ENCODE measurements at places on chromosomes 2 and 18. TPM values are rescaled to one million over a fixed set of nuclear protein-coding genes. Genes with fewer than 3 reads are reported as not detected.

DNA sequence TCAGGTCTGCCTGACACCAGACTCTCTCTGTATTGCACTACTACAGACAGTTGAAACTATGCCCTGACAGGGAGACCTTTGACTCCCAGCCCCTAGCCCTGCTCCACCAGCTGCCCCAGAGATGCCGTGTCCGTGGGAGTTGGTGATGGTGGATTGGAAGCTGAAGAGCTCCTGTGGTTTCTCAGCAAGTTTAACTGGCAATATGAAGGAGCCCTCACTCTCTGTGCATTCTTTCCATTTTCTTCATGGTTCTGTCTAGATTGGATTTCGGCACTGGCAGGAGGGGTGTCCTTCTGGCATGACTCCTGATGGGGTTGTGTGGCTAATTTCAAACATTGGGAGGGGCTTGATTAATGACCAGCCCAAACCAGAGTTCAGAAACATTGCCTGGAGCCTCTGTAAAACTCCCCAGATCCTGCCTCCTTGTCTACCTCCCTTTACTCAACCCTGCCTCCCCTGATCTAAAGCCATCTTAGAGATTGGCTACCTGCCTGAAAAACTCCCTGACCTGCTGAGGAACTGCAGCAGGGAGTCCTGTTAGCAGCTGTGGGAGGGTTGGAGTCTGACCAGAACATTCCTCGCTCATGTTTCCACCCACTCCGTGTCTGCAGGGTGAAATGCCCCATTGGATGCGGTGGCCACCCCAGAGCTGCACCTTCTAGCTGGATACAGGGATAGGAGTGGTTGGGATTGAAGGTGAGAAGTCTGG is 206.9 kb upstream of the SPRED2 start:
- DNase-seq: no peak

DNA sequence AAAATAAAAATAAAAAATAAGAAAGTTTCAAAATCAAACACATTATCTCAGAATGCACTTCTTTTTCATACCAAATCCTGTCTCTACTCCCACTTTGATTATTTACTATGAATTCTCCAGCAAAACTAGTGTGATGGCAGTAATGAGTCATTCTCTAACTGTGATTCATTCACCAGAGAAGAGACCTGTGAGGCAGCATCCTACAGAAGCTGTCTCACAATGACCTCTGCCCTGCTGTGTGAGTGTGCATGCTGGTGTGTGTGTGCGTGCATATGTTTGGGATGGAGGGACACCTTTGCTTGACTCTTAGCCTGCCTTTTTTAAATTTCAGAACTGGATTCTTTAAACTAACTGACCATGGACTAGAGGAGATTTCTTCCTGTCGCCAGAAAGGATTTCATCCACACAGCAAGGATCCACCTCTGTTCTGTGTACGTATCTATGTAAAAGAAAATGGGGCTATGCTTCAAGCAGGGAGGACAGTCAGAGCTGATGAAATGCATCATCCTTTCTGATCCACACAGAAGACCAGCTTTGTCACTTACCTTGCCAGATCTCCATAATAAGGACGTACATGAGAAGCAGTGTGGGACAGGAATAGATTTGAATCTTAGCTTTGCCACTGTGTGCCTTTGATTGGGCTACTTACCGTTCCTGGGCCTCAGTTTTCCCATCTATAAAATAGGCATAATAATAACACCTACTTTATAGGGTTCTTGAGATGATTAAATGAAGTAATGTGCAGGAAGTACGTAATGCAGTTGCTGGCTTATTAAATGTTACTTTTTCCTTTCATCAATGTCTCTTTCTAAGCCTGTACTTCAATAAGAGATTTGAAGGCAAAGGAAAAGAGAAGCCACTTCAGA is 31.2 kb downstream of the STAMBP start:
- DNase-seq: no peak

Gene NGEF
- total RNA-seq: 0.51 TPM

GRCh38 chr2:229107601-229108000 is 163.5 kb downstream of the PID1 start:
- DNase-seq: no peak

Data from Right ventricle myocardium inferior (tissue), 1 donor.